ENCODE measurements at places on chromosomes 5 and 9.

DNA sequence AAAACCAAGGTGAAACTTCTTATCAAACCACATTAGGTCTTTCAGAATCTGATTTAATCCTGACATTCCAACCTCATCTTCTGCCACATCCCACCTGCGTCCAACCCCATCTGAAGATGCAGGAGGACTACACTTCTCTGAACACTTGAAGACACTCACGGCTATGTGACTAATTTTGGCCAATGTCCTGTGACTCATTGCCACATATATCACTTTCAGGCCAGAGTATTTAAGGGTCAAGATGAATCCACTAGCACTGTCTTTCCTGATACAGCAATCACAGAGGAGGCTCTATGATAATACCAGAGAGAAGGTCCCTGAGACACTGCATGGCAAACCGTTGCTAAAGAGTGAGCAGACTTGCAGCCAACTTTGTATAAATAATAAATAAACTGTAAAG is 323.4 kb downstream of the NR2F1-AS1 start:
- DNase-seq, result no peak

GRCh38 chr5:112356178-112356956 is 62.7 kb downstream of the EPB41L4A start:
- DNase-seq, result no peak

DNA sequence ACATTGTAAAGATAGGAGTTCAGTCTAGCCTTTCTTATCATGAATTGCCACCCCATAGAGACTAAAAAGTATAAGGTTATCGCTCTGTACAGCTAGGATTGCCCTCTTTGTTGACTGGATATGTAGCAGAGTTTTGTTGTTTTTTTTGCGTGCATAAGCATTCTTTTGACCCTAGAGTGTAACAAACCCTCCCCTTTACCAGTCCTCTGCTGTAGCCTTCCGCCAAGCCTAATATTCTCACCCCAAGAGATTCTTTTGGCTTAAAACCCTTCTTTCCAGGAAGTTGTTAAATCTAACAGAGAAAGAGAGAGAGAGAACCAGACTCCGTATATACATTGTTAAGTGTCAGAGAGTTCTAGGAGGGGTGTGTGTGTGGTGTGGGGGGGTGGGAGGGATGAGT is 113.9 kb downstream of the FGF1 start:
- DNase-seq, result peak; percentile 48

DNA sequence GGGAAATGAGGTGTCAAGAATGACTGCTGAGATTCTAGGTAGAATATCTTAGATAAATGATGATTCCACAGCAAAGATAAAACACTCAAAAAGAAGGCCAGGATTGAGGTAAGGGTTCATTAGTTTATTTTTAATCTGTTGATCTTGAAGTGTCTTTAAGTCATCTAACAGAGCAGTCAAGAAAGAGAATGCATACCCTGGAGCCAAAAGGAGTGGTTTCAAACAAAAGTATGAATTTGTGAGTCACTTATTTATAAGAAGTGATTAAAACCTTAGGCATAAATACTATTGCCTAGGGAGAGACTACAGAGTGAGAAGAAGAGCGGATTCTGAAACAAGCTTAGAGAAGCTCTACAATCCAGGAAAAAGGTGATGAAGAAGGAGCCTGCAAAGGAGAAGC is 541.0 kb downstream of the DTWD2 start:
- no peak for DNase-seq

- peak; percentile 14 for DNase-seq
These were observed 351.2 kb downstream of the MLLT3 start for GRCh38 chr9:20271096-20271495.

- no peak for DNase-seq
These were observed 207.3 kb downstream of the ARHGAP26 start for GRCh38 chr5:142977363-142978051.

DNA sequence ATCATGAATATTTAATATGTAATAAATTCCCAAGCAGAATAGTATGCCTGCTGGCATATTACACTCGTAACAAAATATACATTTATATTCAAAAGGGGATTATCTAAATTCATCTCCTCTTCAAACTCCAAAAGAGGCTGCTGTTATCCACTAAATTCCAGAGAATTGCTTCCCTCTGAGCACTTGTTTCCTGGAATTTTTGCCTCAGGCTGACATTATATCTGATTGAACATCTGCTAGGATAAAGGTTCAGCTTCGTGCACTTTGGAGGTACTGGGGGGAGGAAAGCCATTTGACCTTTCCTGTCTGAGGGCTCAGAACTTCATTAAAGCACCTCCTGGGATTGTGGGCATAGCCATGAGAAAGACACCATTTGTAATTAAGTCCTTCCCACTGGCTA is 4.3 kb upstream of the HAPLN1 start:
- DNase-seq, result no peak

GRCh38 chr9:36207546-36208012 is 16.9 kb downstream of the CLTA start:
- DNase-seq, result no peak

- no peak for DNase-seq
These were observed 39.9 kb upstream of the CTXN3 start for GRCh38 chr5:127609011-127609410.

DNA sequence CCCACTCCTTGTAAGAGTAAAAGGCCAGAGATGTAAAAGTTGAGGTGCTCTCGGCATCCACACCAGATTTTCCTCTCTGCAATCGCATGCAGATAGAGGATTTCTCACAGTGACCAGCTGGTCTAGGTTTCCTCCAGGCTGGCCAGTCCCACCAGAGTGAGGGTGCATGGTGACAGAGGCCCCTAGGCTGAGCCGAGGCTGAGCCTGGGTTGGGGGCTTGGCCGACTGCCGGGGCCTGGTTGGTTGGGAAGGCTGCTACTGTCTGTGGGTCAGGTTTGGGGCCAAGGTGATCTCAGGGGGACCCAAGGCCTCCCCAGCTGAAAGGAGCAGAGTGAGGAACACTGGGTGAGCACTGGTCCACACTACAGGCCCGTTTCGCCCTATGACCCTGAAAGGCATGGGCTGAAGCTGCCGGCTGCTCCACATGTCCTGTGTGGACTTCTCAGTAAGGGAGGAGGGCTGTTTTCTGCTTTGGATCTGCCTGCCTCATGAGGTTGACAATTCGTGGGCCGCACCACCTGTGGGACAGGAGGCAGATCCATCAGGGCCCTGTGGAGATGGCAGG is 400.8 kb upstream of the IRX4 start:
- no peak for DNase-seq

GRCh38 chr5:89016741-89017303 is 133.8 kb upstream of the MEF2C start:
- no peak for DNase-seq

DNA sequence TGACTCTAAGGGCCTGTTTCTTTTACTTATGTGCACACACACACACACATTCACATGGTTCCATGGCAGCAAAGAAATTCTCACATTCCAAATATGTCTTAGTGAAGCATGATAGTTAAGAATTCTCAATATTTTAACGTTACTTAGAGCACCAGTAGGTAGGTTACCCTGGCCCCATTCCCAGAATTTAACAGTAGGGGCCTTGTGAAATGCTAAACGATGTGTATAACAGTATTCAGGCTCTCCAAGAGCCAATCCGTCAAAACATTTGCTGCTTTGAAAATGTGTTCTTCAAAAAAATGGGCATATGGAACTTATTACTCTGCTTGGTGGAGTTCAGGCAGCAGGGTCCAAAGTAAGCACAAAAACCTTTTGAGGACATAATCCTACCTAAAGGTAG is 93.7 kb upstream of the DAB2 start:
- peak; percentile 80 for DNase-seq

DNA sequence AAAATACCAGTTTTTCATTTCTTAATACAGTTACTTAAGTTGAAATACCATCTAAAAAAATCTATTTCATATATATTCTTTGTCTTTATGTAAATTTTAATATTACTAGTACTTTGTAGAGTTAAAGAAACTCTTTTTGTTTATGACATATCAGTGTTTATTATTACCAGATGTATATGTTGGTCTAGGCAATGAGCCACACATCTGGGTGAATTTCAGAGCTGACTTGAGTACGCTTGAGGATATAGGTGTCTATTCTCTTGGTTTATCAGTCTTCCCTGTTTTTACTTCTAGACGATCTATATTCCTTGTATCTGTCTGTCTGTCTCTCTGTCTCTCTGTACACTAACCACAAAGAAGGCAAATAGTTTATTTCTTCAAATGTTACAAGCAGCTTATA is 2.9 kb downstream of the SMAD5 start:
- peak; percentile 53 for DNase-seq

GRCh38 chr5:71969460-71969859 is 137.8 kb upstream of the MAP1B start:
- DNase-seq, result no peak

- peak; percentile 70 for DNase-seq
These were observed 4.1 kb upstream of the DNAJB5 start for GRCh38 chr9:34985311-34985899.
